CD4-positive, alpha-beta T cell treated with Interleukin-12 subunit alpha and Interleukin-12 subunit beta, for 1 hour (primary cell): ENCODE measurements at places on chromosomes 12 and 14.

GRCh38 chr12:67434671-67435370 is 165.7 kb downstream of the CAND1 start:
- DNase-seq = no peak

GRCh38 chr12:51383269-51383905 is 7.8 kb downstream of the GALNT6 start:
- DNase-seq = no peak

DNA sequence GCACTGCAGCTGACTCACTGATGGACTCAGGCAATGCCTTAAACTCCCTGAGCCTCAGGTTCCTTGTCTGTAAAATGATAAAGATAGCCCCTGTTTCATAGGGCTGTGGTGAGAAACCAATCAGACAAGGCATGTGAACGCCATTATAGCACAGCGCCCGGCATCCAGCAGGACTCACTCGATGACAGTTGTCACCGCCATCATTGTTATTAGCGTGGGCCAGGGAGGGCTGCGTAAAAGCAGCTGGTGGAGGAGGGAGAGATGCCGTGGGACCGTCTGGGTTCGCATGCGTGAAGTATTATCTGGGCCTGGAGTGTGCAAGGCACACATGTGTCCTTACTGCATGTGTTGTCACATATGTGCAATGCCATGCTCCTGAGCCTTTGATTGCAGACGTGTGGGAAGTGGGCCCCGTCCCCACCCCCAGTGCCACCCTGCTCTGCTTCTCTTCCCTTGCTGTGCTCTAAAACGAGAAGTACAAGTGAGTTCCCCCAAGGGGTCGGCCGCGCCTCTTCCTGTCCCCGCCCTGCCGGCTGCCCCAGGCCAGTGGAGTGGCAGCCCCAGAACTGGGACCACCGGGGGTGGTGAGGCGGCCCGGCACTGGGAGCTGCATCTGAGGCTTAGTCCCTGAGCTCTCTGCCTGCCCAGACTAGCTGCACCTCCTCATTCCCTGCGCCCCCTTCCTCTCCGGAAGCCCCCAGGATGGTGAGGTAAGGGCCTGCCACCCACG is at the start of gene PTPN6:
Gene PTPN6, plus strand, starts transcription at position 546 of the 730 bp plus-strand sequence. Its CDS starts 157 bp downstream, at position 703.
- DNase-seq = peak; percentile 65

DNA sequence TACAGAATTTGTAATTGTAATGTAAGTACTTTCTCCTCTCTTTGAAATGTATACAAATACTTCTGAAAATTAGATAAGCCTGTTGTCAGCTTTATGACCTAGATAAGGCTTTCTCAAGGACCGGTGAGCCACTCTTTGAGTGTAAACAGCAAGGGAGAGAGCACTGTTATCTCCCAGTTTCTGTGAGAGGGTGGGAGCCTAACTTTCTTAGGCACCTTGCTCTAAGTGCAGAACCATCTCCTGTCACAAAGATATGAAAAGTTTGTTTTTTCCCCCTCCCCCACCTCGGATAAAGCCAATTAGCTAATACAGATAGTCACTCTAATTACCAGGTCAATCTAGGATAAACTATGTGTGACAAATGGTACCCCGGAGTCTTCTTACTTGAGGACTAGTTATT is 35.8 kb downstream of the CAPS2 start:
- no peak for DNase-seq

GRCh38 chr12:67592228-67593011 is 56.1 kb upstream of the DYRK2 start:
- DNase-seq = peak; percentile 59

DNA sequence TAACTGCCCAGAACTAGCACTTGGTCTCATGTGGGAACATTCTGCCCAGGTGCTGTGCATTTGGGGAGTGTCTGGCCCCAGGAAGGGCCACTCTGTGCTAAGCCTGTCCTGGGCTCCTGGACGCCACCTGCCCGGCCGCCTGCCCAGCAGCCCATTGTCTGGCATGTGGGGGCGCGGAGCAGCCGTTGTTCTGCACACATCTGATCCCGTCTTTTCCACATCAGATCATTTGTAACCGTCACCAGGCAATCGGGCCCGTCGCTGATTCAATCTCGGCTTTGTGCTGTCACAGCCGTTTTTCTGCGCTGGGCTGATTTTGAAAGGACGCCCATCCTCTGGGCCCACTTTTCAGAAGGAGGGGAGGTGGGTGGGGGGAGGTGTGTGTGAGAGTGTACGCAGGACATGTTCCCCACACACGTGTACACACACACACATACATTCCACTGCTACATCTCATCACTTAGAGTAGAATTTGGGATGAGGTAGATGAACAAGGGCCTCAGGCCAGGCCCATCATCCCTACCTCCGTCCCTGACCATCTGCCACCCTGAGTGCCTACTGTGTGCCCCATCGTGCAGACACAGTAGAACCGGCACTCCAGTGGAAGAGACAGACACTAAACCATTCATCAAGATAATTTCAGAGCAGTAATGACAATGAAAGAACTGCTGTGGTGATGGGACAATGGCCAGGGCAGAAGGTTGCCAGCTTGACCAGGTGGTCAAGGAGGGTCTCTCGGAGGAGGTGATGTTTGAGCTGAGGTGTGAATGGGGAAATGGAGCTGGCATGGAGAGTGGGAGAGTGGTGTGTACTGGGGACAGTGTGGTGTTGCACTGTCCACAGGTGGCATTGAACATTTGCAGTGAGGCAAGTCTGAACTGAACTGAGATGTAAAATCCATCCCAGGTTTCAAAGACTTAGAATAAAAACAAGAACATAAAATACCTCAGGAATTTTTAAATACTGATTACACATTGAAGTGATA is 19.0 kb downstream of the FAM222A start:
- DNase-seq = no peak

DNA sequence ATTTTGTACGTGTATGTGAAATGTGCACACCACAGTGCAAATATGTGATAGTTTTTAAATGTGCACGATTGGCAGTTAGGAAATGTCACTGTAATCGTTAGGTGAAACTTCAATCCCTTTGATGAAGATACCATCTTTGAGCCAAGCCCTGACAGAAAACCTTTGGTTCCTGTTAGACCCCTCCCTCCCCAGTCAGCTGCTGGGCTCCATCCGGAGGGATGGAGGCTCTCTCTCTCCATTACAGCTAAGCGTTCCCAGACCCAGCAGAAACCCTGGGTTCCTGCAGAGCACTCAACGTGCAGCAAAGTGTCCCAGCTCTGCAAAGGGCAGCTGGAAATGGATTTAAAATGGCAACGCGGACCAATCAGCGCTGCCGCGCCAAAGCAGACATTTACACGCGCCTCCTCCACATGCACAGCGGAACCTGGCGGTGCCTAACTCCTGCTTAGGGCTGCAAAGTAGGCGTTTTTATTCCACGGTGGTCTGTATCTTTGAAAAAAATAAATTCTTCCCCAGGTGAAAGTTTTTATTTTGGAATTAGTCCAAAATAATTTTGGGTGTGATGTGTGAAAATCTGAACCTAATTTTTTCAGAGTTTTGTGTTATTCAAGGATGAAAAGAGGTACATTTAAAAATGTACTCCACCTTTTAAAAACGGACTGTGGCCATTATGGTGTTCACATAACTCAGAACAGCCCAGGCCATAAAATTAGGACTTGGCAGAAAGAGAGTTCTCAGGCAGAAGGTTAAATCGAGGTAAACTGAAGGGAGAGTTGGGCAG is 1.4 kb upstream of the HMGA2 start:
- no peak for DNase-seq
